ENCODE measurements at places on chromosomes 3 and 15.

- DNase-seq: no peak
These were observed 79.5 kb upstream of the KCNMB2 start for GRCh38 chr3:178456621-178457285.

- DNase-seq: no peak
These were observed 47.8 kb upstream of the CTSH start for GRCh38 chr15:78992416-78993256.

DNA sequence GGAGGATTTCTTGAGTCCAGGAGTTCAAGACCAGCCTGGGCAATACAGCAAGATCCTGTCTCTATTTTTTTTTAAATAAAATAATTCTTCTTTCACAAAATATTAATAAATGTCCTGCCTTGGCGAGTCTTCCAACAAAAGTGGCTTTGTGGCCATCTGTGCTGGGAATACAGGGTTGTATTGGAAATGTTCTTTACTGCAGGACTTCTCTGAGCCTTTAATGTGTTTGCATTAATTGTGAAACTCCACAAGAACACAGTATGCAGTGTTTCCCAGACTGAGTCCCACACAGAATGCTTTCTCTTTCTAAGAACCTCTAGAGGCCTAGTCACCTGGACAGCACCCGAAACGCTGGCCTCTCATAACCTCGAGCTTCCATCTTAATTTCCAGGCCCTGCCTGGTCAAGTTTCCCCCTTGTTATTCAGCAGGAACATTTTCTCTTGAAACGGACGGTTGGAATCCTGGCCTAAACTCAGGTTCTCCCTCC is 85.4 kb upstream of the ARRDC4 start:
- DNase-seq: no peak

DNA sequence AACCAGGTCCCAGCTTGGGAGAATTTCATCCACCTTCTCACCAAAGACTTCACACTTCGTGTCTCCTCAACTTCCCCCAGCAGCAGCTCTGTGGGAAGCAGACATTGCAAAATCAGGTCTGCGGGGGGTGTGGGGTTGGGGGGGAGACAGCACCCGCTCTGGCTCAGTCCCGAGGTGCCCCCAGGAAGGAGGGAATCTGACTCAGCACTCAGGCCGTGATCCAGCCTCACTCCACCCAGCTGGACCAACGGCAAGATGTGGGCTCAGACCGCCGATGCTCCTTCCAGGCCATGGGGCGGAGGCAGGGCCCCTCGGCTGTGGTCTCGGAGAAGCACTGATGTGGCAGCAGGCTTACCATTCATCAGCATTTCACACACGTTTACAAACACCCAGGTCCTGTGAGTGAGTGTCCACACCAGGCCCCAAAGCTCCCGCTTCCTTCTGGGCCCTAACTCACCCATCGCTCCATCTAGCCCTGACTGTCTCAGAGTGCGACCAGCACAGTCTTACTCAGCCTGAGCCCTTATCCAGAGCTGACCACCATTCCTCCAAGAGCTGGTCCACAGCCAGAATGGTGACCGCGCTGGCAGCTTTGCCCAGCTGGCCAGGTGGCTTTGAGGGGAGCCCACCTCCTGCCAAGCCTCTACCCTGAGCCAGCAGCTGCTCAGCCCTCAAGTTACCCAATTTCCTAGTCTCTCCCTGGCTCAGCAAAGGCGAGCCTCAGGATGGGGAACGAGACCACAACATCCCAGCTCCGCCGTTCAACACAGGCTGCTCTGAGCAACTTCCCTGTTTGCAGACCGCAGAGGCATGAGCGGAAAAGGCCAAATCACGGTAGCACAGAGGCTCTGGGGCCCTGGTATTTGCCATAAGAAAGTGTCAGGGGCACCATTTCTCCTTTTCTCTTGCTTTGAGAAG is 3.3 kb downstream of the STAB1 start:
- DNase-seq: no peak

- no peak for DNase-seq
These were observed 88.9 kb upstream of the TBC1D5 start for GRCh38 chr3:17831366-17831765.

GRCh38 chr3:53030619-53031449 is 15.0 kb downstream of the SFMBT1 start:
- DNase-seq: no peak

DNA sequence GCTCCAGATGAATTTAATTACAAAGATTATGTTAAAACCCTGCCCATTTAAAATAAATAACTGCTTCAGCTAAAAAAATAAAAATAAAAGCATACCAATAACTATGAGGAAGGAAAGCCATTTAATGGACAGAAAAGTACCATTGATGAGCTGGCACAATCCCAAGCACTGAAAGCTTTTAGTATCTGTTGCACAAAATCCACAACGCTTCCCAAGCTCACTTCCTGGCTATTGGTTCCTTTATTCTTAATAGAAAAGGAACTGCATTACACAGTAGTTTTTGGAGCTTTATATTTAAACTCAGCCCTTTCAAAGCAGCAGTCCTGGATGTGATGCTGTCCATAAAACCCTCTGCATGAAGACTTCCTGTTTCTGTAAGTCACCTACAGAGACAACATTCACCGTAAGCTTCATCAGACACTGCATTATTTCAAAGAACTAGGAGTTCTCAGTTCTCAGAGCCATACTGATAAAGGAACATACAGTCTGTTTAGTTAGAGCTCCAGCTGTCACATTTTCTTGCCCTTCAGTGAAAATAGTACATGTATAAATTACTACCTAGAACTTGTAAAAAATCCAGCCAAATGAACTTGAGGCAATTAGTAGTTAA is 81.5 kb downstream of the CSNK1G1 start:
- DNase-seq: no peak

DNA sequence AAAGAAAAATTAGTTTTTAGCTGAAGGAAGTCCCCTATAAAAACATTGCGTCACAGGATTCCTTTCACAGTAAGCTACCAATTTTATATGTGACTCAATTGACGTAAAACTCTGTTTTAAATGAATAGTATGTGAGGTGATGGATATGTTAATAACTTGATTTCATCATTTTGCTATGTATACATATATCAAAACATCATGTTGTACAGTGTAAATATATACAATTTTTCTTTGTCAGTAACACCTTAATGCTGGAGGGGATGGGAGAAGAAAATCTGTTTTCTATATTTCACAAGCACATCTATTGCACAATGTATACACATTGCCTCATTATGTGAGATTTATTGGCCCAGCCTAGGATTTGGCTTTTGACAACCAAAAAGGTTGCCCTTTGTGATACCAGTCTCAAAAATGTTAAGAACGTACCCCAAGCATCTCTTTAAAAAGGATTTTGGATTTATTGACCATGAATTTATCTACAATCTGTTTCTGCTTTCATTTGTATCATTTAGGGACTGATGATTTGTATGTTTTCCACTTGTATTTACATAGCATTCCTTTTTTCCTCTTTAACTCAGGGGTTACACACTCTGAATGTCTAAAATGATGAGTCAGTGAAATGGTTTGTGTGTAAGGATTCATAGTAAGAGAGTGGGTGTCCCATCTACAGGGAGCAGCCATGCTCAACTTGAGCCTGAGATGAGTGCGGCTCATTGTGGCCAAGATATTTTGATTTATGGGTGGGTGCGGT is 62.6 kb downstream of the CRTC3 start:
- no peak for DNase-seq

DNA sequence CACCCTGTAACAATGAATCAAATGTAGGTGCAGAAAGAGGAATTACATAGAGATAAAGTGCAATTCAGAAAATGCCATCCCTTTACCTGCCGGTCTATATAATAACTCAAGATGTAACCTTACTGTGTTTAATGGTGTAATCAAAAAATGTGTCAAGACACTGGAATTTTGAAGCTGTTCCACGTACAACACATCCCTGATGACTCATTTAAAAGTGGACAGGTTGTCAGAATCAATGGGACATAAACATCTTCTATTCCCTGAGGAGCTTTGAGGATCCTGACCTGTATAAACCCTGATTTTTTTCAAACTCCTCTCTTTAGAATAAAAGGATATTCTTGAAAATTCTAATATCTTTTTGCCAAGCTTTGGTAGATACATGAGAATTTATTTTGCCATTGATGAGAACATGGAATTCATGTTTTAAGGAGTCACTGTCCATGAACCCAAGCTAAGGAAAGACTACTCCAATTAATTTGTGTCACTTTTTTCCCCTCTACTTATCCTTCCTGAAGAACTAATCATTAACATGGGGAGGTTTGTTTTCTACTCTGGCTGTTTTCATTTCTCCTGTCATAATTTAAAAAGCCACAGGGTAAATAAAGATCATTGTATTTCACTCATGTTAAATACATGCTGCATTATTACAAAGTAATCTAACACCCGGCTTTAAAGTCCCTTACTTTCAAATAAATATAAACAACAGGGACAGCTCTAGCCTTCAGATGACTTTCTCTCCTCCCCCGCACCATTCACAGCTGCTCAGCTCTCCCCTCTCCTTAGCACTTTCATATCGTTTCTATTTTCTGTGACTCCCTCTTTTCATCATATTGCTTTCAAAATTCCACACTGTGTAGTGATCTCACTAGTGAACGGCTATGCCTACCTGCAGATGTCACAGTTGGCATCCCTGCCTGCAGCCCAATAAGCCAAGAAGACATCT is 138.3 kb downstream of the TAFA4 start:
- DNase-seq: no peak

All from NCI-H1092 (cell line).